ENCODE measurements at places on chromosomes 4 and X.

- DNase-seq = no peak
These were observed 6.7 kb upstream of the FAM200B start for GRCh38 chr4:15674926-15675325.

DNA sequence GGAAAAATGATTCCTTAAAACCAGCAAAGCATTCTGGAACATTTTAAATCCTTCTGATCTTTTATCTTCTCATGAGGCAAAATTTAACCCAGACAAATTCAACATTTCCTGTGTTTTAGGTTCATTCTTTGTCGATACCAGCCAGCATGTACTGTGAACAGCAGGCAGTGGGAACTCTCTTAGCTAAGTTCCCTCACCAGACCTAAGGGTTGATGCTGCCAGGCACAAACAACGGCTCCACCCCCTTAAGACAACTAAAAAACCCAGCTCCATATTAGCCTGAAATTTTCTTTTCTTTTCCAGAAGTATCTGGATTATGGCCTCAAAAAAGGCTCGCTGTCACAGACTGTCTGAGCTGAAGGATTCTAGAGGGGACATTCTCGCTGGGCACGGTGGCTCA is 2.4 kb upstream of the RBM47 start:
- DNase-seq = no peak

DNA sequence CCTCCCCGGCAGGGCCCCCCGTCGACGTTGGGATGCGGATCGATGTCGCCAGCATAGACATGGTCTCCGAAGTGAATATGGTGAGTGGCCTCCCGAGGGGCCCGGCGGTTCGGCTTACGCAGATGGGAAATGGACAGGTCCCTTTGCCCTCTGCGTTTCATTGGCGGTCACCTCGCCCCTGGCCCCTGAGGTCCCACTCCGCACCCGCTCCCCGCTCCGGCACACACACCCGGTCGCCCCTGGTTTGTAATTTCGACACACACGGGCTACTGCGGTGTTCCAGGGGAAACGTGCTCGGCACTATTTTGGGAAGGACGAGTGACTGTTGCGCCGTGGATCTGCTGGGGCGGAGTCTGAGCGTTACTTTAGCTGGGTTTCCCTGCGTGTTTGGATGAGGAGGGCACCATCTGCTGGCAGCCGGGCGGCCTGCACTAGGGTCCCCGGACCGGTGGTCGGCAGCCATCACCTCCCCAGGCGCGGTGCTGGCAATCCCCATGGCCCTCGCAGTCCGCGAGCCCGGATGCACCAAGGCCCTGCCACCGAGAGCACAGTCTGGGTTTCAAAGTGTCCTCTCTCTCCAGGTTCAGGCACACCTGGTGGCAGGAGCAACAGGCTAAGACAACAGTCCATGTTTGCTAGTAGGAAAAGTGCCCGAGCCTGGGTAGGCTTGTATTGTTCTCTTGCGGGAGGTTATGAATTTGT is 1.2 kb downstream of the GABRB1 start:
- peak; percentile 84 for DNase-seq

- no peak for DNase-seq
These were observed 997.4 kb upstream of the PRKX start for GRCh38 chrX:4710618-4711433.

GRCh38 chr4:22090661-22091351 is 142.2 kb upstream of the KCNIP4 start:
- DNase-seq = peak; percentile 8

GRCh38 chr4:48321312-48321711 is 20.0 kb upstream of the SLAIN2 start:
- no peak for DNase-seq
